CD4-positive, alpha-beta T cell treated with Interferon gamma for 1 hour (primary cell): ENCODE measurements at places on chromosomes 11 and 22.

- DNase-seq, result no peak
Measured at GRCh38 chr11:128488471-128488870, 98.9 kb downstream of the ETS1 start.

DNA sequence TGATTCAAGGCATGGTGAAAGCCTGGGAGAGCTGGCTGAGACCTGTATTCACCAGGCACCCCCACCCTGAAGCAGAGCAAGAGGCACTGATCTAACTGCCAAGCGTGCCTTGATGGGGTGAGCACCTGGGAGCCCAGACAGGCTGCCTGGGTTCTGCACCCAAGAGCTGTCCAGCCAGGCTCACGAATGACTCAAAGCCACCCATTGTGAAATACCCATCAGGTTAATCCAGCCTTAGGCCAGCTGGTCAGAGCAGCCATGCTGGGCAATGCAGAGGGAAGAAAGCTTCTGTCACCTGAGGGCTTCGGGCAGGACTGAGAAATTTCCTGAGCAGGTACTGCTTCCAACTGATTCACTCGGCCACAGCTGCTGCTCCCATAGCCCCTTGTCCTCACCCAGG is 22.1 kb downstream of the THOC5 start:
- DNase-seq, result no peak

DNA sequence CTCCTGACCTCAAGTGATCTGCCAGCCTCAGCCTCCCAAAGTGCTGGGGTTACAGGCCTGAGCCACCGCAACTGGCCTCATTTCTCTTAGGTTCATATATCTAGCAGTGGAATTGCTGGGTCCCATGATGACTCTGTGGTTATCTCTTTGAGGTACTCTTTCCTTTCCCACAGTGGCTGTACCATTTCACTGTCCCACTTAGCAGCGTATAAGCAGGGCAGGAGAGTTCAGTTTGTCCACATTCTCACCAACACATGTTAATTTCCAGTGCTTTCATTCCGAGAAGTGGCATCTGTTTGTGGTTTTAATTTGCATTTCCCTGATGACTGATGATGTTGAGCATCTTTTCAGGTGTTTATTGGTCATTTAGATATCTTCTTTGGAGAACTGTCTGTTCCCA is 16.4 kb downstream of the PRR5 start:
- DNase-seq, result no peak

- no peak for DNase-seq
Measured at GRCh38 chr11:34531663-34532062, 18.1 kb upstream of the ELF5 start.

DNA sequence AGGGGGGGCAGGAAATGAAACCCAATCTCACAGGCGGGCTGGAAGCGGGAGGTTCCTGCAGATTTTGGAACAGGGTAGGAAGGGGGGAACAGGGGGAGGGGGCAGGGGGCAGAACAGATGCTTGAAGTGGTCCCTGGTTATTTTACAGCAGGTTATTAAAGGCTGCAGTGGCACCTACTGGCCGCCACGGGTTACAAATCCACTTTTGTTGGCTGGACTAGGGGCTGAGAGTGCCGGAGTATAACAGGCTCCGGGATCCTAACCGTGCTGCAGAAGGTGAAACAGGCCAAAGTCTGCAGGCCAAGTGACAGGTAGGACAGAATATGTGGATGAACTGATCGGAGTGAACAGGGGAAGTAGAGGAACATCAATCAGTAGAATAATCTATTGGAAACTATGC is 2.5 kb downstream of the ROBO3 start:
- no peak for DNase-seq

- DNase-seq, result no peak
Measured at GRCh38 chr11:125569915-125570621, 791 bp downstream of the EI24 start.

DNA sequence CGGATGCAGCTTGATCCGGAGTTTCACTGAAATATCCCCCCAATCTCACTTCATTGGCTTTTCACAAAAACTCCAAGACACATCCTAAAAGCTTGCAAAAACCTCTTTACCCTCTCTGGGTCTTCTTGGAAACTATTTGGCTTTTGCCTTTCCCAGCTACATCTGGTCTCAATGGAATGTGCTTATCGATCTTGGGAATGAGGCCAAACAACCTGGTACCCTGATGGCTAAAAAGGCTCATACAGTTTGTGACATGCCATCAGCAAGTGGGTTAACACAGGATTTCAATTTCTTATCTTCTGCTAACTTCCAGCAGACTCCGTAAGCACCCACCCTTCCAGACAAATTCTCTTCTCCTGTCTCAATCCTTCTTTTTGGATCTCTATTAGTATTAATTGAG is 45.9 kb upstream of the TEAD1 start:
- no peak for DNase-seq

DNA sequence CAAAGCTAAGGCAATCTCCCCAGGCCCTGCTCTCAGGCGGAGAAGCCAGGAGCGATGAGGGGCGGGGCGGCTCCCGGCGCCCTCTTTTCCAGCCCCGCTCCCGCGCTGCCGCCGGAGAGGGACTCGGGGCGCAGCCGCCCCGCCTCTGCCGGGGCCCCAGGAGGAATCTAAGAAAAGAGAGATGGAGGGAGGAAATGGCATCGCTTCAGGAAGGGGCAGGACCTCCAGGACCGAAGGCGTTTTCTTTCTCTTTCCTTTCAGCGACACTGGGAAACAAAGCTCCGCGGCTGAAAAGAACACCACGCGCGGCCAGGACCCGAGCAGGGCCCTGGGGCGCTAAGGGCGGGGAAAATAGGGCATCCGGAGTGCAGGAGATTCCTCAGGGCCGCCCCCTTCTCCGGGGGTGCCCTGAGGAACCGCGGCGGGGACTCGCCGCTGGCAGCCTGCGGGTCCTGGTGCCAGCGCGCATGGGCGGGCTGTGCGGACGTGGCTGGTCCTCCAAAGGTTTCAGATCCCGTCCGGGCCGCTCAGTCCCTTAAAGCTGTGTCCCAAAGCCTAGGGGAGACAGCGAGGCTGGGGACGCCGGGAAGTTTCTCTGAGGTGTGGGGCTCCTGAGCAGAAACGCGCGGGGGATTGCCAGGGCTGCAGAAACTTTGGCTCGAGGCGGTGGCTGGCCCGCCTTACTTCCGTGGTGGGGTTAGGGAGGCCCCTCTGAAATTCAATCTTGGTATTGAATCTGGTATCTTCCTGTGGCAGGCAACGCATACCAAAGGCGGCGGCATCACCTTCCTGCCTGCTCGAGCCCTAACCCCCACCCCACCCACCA is 2.8 kb upstream of the BSX start:
- DNase-seq, result no peak

DNA sequence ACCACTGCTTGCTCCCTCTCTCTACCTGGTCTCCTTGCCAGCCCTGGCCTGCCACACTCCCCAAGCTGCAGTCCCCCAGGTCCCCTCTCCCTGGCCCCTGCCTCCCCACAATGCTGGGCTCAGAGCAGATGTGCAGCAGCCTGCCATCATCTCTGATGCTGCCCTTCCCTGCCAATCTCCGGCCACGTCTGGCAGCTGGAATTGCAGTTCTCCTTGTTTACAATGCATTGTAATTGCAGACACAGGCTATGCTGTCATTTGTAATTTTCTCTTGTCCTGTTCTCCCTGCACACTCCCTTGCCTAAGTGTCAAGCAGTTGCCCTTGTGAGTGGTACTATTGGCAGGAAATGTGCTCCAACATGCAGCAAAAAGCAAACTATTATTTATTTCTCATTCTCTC is 222.3 kb downstream of the NTM start:
- DNase-seq, result no peak
